Stimulated activated CD4-positive, alpha-beta T cell treated with anti-CD3 and anti-CD28 coated beads, Interleukin-1b, Interleukin-23, amount 100 ng/mL, for 24 hours (primary cell): ENCODE measurements at places on chromosomes 12 and 14.

- DNase-seq: no peak
These were observed 95.5 kb downstream of the SLC6A15 start for GRCh38 chr12:84816916-84817695.

DNA sequence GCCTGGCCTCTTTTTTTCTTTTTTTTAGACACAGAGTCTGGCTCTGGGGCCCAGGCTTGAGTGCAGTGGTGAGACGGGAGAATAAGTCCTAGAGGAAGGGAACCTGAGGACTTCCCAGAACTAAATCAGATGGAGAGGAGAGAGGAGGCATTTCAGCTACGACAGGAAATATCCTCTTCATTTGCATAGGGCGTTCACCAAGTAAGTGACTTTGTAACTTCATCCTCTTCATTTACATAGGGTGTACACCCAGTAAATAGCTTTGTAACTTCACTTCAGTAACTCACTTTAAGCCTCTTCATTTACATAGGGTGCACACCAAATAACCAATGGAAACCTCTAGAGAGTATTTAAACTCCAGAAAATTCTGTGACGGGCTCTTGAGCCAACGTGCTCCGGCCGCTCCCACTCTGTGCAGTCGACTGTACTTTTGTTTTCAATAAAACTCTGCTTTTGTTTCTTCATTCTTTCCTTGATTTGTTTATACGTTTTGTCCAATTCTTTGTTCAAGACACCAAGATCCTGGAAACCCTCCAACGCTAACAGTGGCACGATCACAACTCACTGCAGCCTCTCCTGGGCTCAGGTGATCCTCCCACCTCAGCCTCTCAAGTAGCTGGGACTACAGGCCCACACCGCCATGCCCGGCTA, 21.4 kb upstream of the ANKRD9 start:
- DNase-seq: no peak

- DNase-seq: no peak
These were observed 8.2 kb downstream of the TMEM120B start for GRCh38 chr12:121720762-121721161.

- no peak for DNase-seq
These were observed 55.3 kb downstream of the RIN3 start for GRCh38 chr14:92568621-92569479.

GRCh38 chr12:84779169-84779568, 133.4 kb downstream of the SLC6A15 start:
- DNase-seq: no peak

DNA sequence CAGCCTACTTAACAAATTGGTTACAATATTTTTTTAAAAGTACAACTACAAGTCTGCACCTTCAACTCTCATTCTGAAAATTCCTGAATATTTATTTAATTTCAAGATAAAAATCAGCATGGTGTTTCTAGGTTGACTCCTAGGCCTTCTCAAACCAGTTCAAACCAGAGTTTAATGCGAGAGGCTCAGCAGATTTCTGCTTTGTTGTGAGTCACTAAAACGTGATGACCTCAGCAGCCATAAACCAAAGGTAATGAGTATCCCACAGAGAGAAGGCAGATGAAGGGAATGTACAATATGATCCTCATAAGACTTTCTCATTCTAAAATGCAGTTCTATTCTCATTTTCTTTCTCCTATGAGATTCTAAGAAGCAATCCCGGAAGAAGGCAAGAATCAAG, 1.5 kb downstream of the PRDM4 start:
- no peak for DNase-seq

GRCh38 chr12:61220337-61220736, 1039.9 kb upstream of the USP15 start:
- no peak for DNase-seq

- DNase-seq: no peak
These were observed 334.0 kb upstream of the FLRT2 start for GRCh38 chr14:85195872-85196477.

DNA sequence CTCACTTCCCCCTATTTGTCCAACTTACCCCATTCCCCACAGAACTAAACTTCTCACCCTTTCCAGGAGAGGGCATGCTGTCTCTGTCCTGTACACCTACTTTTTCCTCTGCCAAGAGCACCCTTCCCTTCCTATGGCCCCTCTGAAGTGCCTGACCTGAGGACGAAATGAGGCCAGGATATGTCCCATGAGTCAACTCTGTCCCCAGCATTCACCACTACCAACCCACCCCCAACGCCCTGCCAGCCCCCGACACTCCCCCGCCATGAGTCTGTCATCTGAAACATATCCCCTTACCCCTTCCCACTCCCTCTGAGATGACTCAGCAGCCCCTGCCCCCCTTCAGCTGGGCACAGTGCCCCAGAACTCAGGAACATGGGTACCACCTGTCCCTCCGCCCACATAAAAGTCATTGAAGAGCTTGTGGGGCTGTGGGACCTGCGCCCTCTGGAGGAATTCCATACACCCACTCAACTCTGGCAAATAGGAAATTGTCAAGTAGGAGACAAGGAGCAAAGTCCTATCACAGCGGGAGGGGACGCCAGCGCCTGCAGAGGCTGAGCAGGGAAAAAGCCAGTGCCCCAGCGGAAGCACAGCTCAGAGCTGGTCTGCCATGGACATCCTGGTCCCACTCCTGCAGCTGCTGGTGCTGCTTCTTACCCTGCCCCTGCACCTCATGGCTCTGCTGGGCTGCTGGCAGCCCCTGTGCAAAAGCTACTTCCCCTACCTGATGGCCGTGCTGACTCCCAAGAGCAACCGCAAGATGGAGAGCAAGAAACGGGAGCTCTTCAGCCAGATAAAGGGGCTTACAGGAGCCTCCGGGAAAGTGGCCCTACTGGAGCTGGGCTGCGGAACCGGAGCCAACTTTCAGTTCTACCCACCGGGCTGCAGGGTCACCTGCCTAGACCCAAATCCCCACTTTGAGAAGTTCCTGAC, 26.3 kb downstream of the ITGA7 start:
- no peak for DNase-seq

DNA sequence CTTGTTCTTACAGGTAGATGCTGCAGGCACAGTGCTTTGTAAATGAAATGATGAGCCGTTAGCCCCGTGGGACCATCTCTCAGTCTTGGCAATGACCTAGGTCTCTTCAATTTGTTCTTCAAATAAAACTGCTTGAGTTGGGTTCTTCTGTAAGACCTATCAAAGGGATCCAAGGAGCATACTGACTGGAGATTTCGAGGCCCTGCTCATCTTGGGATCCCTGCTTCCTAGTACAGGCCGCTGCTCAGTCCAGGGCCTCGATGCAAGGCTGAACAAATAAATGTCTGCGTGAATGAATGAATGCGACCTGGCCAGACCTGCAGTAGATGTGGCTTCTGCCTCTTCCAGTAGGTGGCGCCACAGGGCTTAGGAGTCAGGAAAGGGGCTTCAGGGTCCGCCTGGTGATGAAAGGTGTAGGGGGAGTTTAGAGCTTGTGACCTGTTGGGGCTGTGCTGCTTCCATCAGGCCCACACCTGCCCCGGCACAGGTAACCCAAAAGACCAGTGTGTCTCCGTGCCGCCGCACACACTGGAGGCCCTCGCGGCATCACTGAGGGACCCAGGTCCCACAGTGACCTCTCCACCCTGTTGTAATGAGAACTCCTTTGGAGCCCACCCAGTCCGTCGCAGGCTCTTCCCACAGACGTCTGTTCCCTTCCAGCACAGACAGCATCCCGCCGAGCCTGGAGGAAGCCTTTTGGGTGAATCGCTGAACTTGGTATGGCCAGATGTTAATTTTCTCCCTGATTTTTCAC, 4.4 kb downstream of the CACNA1C start:
- no peak for DNase-seq
